ENCODE measurements at places on chromosomes 16 and 17. TPM values are rescaled to one million over a fixed set of nuclear protein-coding genes. Genes with fewer than 3 reads are reported as not detected.

GRCh38 chr16:66457888-66458287 is 30.8 kb downstream of the BEAN1 start:
- no peak for DNase-seq

GRCh38 chr16:35102780-35103403 is 1643.5 kb downstream of the TP53TG3F start:
- no peak for DNase-seq

- DNase-seq, result no peak
Observed at GRCh38 chr16:66927918-66928649, 2.7 kb upstream of the RRAD start.

GRCh38 chr17:19785854-19786253 is 37.8 kb upstream of the ALDH3A1 start:
- no peak for DNase-seq

- no peak for DNase-seq
Observed at GRCh38 chr16:65967376-65967775, 399.1 kb upstream of the CDH5 start.

DNA sequence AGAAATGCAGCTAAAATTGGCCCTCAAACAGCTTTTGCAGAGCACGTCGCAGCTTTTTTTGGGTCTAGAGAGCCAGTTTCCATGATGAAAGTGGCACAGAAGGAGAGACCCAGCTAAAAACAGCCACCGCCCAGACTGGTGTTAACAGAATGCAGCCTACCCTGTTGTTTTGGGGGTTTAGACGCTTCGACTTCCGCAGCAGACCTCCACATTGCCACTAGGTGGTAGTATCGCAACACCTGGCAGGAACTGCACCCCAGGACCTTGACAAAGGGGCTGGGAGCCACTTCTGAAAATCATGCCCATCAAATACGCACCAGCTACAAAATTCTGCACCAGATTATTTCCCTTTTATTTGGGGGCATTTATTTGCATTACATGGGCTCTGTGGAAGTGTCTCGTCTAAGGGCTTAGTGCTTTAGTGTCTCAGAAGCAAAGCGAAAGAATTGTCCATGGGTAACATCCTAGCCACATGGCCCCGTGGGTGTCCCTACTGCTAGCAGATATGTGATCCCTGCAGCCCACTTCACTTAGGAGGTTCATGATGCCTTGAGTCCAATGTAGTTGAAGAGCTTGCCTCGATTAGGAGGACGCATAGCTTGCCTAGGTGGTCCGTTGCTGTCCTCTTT is 167.1 kb downstream of the HAPSTR1 start:
- peak; percentile 56 for DNase-seq

GRCh38 chr17:49434821-49435670 is 20.4 kb upstream of the PHB1 start:
- DNase-seq, result peak; percentile 59

GRCh38 chr16:52494621-52495020 is 52.3 kb downstream of the TOX3 start:
- no peak for DNase-seq

GRCh38 chr17:72710834-72711233 is 381.7 kb downstream of the SLC39A11 start:
- no peak for DNase-seq

GRCh38 chr17:39001703-39002637 is 34.8 kb upstream of the FBXO47 start:
- DNase-seq, result no peak

DNA sequence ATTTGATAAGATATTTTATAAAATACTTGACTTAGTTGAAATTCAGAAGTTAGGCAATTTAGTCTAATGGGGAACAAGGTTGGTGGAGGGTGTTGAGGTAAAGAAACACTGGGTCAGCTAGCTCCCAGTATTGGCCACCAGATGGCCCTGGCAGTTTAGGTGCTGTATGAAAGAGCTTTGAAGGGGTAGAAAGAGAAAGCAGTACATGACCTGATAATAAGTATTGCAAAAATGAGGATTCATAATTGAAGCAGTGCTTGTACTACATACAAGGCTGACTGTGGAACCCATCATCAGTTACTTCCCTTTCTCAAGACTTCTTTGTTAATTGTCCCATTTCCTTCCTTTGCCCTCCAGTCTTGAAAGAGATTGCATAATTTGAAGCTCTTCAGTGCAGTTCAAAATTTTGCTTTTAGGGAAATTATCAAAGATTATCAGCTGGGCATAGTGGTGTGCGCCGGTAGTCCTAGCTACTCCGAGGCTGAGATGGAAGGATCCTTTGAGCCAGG is 29.4 kb downstream of the TANC2 start:
- no peak for DNase-seq

- no peak for DNase-seq
Observed at GRCh38 chr16:57258910-57259475, 13.9 kb downstream of the ARL2BP start.

GRCh38 chr16:47045023-47045422 is 71.5 kb upstream of the DNAJA2 start:
- no peak for DNase-seq

DNA sequence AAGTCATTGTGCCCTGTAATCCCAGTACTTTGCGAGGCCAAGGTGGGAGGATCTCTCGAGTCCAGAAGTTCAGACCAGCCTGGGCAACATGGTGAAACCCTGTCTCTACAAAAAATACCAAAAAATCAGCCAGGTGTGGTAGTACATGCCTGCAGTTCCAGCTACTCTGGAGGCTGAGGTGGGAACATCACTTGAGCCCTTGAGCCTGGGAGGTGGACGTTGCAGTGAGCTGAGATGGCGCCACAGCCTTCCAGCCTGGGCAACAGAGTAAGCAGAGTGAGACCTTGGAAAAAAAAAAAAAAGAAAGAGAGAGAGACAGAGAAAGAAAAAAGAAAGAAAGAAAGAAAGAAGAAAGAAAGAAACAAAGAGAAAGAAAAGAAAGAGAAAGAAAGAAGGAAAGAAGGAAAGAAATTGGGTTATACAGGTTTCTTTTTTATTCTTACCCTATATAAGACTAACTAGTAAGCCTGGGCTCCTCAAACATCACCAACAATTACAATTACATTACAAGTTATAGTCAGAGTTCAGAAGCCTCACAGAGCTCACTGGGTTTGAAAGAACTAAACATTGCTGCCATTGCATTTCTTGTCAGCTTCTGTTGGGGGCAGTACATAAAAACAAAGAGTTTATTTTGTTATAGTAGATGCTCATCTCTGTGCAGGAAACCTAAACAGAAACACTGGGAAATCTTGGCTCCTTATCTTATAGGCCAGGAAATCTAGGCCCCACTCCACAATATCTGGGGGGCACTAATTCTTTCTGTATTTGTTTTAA is 6.7 kb upstream of the ABCA9 start:
- DNase-seq, result no peak

GRCh38 chr16:27924411-27925118 is 138.9 kb downstream of the GSG1L start:
- no peak for DNase-seq

DNA sequence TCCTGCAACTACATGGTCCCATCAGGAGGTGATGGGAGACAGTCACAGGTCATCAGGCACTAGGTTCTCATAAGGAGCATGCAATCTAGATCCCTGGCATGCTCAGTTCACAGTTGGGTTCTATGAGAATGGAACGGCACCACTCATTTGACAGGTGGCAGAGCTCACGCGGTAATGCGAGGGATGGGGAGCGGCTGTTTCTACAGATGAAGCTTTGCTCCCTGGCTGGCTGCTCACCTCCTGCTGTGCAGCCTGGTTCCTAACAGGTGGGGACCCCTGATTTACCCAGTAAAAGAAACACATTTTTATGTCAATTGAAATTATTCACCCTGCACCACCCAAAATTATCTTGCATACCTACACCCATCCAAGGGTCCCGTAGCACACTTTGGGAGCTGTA is 42.7 kb upstream of the ZNHIT3 start:
- DNase-seq, result no peak

- DNase-seq, result no peak
Observed at GRCh38 chr17:29138184-29138955, 41.8 kb downstream of the MYO18A start.

Gene ZFP1
- total RNA-seq, result 66.9 TPM

Gene BIRC5
- total RNA-seq, result 6.9 TPM

Gene LLGL2
- total RNA-seq, result 0.82 TPM

Gene MILR1
- 0.82 TPM for total RNA-seq

Gene KRT28
- not detected for total RNA-seq

Gene TEKT5
- 1.6 TPM for total RNA-seq

Gene PTGES3L
- 2.9 TPM for total RNA-seq
